Activated naive CD8-positive, alpha-beta T cell treated with anti-CD3 and anti-CD28 coated beads for 36 hours (primary cell): ENCODE measurements at places on chromosomes 12 and 14. TPM values are rescaled to one million over a fixed set of nuclear protein-coding genes. Genes with fewer than 3 reads are reported as not detected.

DNA sequence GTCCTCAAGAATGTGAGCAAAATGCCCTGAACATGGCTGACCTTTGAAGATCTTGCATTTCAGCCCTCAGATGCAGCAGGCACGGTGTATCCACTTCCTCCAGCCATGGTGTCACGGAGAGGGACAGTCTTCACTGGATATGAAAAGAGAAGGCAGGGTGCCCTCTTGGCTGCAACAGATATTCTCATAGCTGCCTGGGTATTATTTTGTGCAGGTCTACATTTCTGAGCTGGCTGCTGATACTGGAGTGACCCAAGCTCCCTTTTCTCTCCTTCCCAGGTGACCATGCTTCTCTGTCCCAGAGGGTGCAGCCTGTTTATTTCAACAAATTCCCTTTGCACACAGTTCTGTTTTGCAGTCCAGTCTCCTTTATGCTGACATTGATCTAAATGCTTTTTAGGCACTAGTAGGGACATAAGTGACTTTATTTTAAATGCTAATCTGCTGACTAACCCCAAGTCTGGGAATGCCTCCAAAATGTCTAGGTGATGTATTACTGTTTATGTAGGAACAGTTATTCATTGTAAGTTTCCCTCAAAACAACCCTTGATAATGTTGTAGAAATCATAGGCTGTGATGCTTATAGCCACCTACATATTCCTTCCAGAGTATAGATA lies 17.4 kb upstream of the PYGL start:
- no peaks in the 10 kb centered on the region for H3K27me3 ChIP-seq
- DNase-seq, result no peak
- no peaks in the 10 kb centered on the region for H3K36me3 ChIP-seq
- no peak overlapping the region for H3K4me3 ChIP-seq
- H3K4me1 ChIP-seq, result no peaks in the 10 kb centered on the region

DNA sequence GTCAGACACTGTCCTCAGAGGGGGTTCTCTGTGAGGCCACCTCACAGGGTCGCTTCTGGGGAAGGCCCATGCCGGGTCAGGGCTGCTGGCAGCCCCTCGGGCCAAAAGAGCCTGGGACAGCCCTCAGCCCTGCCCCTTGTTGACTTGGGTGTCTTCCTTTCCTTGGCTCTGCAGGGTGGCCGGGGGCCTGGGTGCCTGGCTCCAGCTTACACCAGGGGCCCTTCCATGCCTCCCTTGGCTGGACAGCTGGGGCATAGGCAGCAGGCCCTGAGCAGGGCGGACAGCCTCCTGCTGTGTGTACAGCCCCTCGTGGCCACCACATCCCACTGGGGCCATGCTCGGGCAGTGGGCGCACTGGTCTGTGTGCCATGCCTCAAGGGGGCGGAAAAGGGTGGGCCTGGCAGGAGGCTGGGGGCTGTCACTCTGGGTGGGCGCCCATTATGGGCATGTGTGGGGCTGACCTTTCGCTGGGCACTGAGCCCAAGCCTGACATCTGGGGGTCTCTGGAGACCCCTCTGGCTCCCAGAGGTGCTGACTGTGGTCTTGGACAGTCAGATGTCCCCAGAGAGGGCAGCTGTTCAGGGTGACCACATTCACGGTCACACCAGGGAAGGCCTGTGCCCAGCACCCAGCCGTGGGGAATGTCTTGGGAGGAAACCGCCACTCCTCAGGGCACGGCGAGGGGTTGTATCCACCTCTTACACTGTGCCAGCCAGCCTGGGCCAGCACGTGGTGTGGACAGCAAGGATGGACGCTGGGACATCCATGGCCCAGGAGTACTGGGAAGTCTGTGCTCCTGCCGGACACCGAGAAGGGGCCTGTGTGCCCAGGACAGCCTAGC lies 313.3 kb downstream of the TMEM121 start:
- H3K4me1 ChIP-seq, result no peaks in the 10 kb centered on the region
- no peaks in the 10 kb centered on the region for H3K27me3 ChIP-seq
- H3K27ac ChIP-seq, result no peak overlapping the region
- H3K4me3 ChIP-seq, result no peak overlapping the region
- no peak for DNase-seq

- peaks cover 3% of the 10 kb centered on the region for H3K4me1 ChIP-seq
- no peaks in the 10 kb centered on the region for H3K36me3 ChIP-seq
- no peak for DNase-seq
- no peaks in the 10 kb centered on the region for H3K27me3 ChIP-seq
- no peak overlapping the region for H3K4me3 ChIP-seq
These were observed 114.2 kb upstream of the ARHGAP5 start for GRCh38 chr14:31962920-31963319.

DNA sequence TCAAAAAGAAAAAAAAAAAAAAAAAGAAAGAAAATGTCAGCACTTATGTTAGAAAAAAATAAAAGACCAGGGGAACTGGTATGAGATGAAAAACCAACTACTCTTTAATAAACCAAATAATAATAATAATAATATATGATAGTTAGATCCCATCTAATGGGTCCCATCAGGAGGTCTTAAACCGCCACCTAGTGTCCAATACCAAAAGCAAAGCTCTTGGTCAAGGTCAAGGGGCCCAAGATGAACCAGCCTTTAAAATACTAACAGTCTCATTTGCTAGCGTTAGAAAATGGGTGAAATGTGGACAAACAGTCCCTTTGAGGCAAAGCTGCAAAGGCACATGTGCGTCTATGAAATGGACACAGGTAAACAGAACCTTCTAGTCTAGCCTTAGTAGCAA lies 12.3 kb downstream of the BRAP start:
- DNase-seq, result no peak
- H3K27me3 ChIP-seq, result no peaks in the 10 kb centered on the region

DNA sequence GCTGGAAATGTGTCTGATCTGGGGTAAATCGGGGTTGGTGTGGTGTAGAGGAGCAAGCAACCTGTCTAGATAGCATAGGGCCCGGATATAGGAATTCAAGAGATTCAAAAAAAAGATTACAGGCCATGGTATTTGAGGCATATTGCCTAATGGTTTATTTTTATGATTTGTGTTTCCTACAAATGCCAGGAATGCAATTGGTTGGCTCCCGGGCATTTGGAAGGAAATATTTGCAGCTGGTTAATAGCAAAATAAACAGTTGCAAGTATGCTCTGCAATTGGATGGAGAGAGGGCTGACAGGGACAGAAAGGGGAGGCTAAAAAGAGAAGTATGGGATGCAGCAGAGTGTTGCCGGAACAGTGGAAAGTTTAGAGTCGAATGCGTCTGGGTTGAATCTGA lies 315.6 kb upstream of the ATP2B1 start:
- no peak for DNase-seq
- H3K27me3 ChIP-seq, result no peaks in the 10 kb centered on the region
- no peak overlapping the region for H3K4me3 ChIP-seq
- H3K36me3 ChIP-seq, result no peaks in the 10 kb centered on the region
- peaks cover 10% of the 10 kb centered on the region for H3K4me1 ChIP-seq
- no peak overlapping the region for H3K27ac ChIP-seq

DNA sequence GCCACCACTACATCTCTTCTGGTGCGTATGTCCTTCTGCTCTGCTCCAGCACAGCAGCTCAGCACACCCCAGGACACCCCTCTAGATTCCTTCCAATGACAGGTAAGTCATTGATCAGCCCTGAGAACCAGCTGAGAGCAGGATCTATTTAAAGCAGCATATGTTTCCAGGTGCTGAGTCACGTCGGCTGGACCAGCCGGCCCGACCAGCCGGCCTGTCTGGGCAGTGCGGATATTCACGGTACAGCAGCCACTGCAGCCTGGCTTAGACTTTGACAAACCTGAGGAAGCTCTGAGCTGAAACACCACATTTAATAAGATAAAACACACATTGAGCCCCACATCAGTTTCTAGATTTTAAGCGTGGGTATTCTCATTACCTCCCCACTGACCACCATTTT lies 31.8 kb upstream of the RPH3A start:
- H3K4me3 ChIP-seq, result no peak overlapping the region
- no peak overlapping the region for H3K27ac ChIP-seq
- no peaks in the 10 kb centered on the region for H3K4me1 ChIP-seq
- peaks cover 18% of the 10 kb centered on the region for H3K27me3 ChIP-seq

- no peak overlapping the region for H3K4me3 ChIP-seq
- no peaks in the 10 kb centered on the region for H3K27me3 ChIP-seq
- H3K27ac ChIP-seq, result no peak overlapping the region
- H3K36me3 ChIP-seq, result no peaks in the 10 kb centered on the region
- H3K4me1 ChIP-seq, result no peaks in the 10 kb centered on the region
- DNase-seq, result no peak
These were observed 735.5 kb downstream of the MED13L start for GRCh38 chr12:115541891-115542421.

- H3K36me3 ChIP-seq, result no peaks in the 10 kb centered on the region
- no peak overlapping the region for H3K4me3 ChIP-seq
- H3K27me3 ChIP-seq, result no peaks in the 10 kb centered on the region
- H3K4me1 ChIP-seq, result no peaks in the 10 kb centered on the region
- H3K27ac ChIP-seq, result no peak overlapping the region
These were observed 16.3 kb upstream of the NOS1 start for GRCh38 chr12:117377758-117378157.

DNA sequence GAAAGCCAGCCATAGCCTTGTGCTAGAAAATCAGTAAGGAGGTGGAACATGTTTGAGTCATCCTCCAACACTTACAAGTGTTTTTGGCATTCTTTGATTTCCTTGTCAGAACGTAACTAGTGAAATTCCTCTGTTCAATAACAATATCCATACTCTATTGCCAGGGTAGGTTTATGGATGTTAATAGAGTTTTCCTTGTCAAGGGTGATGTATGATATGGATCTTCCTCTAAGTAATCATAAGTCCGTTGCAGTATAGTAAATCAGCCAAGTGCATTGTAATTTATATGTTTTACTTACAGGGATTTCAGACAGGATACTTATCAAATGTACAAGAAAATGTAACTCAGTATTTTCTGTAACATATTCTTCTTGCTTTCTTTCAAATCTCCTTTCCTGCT lies 19.4 kb downstream of the NAV3 start:
- H3K4me1 ChIP-seq, result no peaks in the 10 kb centered on the region
- no peaks in the 10 kb centered on the region for H3K27me3 ChIP-seq
- H3K27ac ChIP-seq, result no peak overlapping the region
- no peak for DNase-seq
- H3K4me3 ChIP-seq, result no peak overlapping the region

MSRB3 gene
- total RNA-seq, result not detected

COCH gene
- 6.4 TPM for total RNA-seq

GRCh38 chr14:21680072-21680471 lies 6.5 kb upstream of the OR4E1 start:
- H3K4me1 ChIP-seq, result no peaks in the 10 kb centered on the region
- H3K27me3 ChIP-seq, result peaks cover 28% of the 10 kb centered on the region
- H3K27ac ChIP-seq, result no peak overlapping the region
- no peaks in the 10 kb centered on the region for H3K36me3 ChIP-seq

TSHR gene
- total RNA-seq, result not detected

DNA sequence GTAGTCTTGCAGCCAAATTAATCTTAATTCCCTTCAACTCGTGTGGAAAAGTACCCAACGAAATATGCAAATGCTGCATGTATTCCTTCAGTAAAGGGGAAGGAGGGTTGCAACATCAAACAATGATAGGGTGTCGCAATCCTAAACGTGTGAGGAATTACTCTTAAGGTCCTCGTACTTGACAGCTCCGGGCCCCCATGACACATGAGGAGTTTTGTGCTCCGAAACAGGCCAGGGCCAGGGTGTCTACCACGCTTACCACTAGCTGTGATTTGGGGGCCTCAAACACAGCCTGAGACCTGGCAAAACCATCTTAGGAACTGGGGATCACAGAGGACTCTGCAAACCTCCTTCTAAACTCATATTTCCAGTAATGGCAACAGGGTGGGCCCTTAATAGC lies 20.4 kb downstream of the FOS start:
- no peak for DNase-seq
- H3K27ac ChIP-seq, result no peak overlapping the region
- H3K4me1 ChIP-seq, result peaks cover 37% of the 10 kb centered on the region

- no peaks in the 10 kb centered on the region for H3K27me3 ChIP-seq
- peak overlapping the region; percentile 93 for H3K27ac ChIP-seq
- peaks cover 54% of the 10 kb centered on the region for H3K4me1 ChIP-seq
- peak overlapping the region; percentile 11 for H3K4me3 ChIP-seq
- peaks cover 26% of the 10 kb centered on the region for H3K36me3 ChIP-seq
These were observed 21.1 kb downstream of the IFNG start for GRCh38 chr12:68138480-68138879.

DNA sequence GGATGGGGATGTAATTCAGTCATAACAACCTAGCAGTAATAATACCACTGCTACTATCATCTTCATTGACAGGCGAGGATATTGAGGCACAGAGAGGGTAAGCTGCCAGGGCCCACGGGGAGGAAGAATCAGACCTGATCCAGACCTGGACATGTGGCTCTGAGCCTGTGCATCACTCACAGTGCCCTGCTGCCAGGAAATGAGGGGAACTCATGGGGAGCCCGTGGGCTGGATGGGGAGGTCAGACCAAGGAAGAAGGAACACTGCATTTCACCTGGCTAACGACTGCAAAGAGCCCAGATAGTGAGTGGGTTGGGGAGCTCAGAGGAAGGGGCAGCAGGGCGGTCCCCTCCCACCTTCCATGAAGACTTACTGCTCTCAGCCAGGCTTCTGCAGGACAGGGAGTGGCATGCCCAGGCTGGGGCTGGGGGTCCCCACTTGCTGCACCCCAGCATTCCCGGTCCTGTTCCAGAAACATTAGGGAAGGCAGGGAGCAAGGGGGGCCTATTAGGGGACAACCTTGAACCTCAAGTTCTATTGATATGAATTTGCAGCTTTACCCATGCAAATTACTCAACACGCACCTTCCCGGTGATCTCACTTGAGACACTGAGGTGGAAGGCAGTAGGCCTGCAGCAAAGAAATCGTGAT lies 37.7 kb downstream of the CALM1 start:
- DNase-seq, result no peak
- H3K4me3 ChIP-seq, result no peak overlapping the region
- H3K36me3 ChIP-seq, result no peaks in the 10 kb centered on the region
- no peaks in the 10 kb centered on the region for H3K27me3 ChIP-seq

GRCh38 chr14:24197056-24197450 lies 1.8 kb upstream of the TM9SF1 start:
- no peak for DNase-seq
- H3K4me3 ChIP-seq, result peak overlapping the region; percentile 96
- H3K27ac ChIP-seq, result peak overlapping the region; percentile 96
- no peaks in the 10 kb centered on the region for H3K27me3 ChIP-seq

DNA sequence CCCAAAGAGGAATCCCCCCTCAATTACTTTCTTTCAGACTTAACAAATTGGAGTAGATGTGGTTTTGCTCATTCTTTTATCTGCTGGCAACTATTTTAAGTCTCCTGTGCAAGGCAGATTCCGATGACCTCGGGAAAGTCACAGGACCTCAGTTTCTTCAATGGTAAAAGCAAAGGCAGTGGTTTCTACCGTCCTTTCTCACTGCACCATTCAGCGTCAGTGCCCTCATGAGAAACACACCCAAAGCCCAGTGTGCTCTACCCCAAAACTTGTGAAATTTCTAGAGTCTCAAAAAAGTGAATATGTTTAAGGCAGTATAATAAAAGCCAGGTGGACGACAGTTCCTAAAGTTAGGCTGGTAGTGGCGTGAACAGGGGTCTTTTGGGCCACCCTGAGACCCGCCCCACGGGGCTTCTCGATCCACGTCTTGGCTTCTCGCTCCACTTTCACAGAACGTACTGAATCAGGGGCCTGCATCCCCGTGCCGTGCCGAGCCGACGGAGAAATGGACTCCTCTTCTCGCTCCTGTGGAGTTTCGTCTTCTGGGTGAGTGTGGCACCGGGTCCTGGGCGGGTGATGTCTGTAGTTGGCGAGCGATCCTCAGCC lies 1.3 kb upstream of the ARHGAP5 start:
- H3K27me3 ChIP-seq, result peaks cover 17% of the 10 kb centered on the region
- H3K27ac ChIP-seq, result peak overlapping the region; percentile 91
- DNase-seq, result no peak
